ENCODE measurements at places on chromosomes 2 and 18.

- DNase-seq: no peak
Measured at GRCh38 chr2:157760949-157761348, 115.2 kb downstream of the ACVR1 start.

DNA sequence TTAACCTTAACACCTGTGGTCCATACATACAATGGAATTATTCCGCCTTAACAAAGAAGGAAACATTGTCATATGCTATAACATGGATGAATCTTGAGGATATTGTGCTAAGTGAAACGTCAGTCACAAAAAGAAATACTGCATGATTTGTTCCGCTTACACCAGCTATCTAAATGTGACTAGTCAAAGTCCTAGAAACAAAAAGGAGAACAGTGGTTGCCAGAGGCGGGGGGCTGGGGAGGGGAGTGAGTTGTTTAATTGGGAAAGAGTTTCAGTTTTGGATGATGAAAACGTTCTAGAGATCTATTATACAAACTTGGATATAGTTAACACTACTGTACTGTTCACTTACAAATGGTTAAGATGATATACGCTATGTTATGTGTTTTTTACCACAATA lies 72.0 kb downstream of the SPRED2 start:
- no peak for DNase-seq

- no peak for DNase-seq
Measured at GRCh38 chr2:3038636-3039035, 339.0 kb downstream of the EIPR1 start.

DNA sequence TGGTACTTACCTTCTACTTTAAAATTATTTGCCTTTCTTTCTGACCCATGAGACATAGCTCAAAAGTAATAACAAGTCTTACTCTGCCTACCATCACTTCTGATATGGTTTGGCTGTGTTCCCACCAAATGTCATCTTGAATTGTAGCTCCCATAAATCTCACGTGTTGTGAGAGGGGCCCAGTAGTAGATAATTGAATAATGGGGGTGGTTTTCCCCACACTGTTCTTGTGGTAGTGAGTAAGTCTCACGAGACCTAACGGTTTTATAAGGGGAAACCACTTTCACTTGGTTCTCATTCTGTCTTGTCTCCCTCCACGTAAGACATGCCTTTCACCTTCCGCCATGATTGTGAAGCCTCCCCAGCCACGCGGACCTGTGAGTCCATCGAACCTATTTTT lies 47.5 kb downstream of the GALNT3 start:
- peak; percentile 13 for DNase-seq

DNA sequence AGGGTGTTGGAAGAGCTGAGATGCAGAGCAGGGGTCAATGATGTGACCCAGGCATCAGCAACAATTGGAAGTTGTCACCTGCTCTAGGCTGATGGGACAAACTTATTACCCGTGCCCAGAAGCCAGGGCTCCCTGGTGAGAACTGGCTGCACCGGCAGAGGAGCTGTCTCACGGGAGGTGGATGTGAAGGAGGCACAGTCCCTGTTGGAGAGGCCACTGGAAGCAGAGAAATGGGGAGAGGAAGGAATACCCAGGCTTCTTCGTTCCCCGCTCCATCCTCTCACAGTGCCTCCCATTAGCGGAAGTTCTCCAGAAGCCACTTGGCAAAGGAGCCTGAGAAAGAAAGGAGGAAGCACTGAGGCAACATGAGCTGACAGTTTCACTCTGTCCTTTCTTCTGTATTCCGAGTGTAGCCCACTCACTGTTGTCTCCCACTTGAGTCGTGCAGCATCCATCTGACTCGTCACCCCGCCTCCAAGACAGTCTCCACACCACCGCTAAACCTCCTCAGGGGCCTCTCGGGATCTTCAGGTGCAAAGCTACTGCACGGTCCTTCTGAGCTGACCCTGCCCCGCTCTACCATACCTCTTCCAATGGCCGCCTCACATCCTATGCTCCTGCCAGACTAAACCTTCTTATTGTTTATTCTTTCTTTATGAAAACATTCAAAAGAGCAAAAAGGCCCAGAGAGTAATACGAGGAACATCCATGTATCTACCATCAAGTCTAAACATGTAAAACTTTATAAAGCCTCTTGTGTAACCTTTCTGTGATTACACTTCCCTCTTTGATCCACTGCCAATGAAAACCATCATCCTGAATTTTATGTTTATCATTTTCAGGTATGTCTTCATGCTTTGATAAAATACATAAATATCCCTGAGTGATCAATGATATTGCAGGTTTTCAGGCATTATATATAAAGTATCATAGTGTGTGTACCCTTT lies 19.1 kb upstream of the AFTPH start:
- DNase-seq: no peak

DNA sequence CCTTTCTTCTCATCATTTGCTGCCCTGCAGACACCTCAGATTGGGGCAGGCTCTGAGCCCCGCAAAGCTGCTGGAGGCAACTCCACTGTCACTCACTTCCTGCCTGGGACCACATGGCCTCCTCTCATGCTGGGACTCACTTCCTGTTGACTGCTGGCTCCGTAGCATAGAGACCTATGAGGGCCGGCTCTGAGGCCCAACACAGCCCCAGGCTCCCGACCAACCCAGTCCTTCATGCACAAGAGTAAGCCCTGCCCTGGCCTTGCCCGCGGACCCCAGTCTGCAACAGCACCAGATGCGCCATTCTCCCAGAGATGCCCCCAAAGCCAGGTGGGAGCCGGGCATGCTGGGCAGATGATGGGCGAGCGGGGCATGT lies 55.7 kb downstream of the DNMT3A start:
- no peak for DNase-seq

GRCh38 chr18:68342039-68342659 lies 372.8 kb downstream of the TMX3 start:
- DNase-seq: no peak

DNA sequence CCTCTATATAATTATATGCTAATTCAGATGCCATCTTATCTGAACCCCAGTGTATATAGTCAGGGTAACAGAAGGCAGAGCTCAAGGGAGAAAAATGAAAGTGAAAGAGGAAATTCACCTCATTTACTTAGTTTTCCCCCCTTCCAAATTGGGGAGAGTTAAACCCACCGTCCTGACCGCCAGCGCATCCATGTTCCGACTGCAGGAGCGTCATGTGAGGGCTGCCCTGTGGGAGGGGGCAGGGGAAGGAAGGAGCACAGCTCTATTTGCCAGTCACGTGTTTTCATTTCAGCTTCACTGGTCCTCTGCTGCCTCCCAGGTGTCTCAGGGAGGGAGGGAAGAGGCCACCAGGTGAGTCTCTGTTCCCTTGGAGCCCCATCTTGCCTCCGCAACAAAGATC lies 13.2 kb downstream of the CNNM4 start:
- no peak for DNase-seq

GRCh38 chr2:72932045-72932740 lies 14.9 kb downstream of the EMX1 start:
- DNase-seq: peak; percentile 19

DNA sequence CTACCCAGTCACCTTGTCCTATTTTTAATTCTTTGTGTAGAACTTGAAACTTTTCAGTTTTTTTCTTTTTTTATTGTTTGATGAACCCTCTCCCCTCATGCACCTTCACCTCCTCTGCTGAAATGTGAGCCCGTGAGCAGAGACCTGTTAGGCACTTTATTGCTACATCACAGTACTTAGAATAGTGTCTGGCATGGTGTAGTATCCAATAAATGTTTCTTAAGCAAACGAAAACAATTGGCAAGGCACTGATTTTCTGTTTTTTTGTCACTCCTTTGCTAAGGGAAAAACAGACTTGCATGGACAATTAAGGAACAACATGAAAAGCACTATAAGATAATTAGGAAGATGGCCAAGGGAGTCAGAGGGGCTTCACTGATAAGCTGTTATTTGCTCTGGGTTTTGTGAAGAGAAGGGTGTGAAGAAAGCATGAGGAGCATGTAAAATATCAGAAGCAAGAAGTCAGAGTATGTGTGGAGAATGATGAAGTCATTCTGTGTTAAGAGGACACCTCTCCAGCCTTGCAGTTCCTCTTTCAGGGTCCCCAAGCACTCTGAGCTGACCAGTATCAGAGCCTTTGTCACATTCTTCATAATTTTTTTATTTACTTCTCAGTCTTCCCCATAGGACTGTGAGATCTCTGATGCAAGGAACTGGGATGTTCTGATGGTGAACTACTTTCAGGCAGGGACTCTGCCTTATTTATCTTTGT lies 99.7 kb upstream of the CAVIN2 start:
- no peak for DNase-seq

DNA sequence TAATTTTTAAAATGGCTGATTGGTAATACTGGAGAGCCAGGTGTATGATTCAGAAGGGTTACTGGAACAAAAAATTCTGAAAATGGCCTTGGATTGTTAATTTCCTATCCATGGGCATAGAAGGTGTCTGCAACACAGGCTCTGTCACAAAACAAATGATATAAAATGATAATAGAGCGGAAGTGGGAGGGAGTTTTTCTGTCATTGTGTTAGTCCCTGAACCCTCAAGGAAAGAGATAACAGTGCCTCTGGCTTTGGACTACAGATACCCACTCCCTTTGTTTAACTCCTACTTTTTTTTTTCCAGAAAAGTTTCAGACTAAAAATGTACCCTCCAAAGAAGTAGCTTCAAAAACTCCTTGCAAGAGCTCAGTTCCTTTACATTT lies 28.0 kb upstream of the YES1 start:
- DNase-seq: no peak

GRCh38 chr2:120863661-120864320 lies 128.1 kb downstream of the GLI2 start:
- peak; percentile 44 for DNase-seq

DNA sequence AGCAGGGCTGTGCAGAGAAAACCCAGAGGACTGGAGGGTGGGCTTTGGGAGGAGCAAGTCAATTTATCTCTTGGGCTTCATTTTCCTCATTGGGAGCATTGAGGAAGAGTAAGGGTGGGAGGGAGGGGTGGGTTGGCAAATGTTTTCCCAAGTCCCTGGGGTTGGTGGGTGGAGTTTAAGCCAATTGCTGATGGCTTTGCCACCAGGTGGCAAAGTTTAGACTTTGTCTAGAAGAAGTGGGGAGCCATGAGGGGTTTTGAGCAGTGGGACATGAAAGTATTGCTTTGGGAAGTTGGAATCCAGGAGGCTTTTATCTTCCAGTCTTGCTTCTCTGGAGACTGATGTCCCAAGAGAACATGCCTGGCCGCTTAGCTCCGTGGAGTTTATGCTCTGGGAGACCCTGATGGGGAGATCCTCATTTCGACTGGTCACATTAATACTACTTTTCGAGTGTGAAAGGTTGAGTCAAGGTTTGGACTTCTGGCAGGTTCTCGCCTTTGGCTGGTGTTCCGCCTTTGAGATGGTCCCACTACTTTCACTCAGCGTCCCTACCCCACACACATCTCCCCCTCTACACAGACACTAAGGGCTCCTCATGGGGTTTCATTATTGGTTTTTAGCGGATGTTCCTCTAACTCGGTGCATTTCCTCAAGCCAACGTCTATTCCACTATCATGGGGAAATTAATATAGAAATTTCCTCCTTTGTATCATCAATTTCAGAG lies 126.7 kb downstream of the PRKCE start:
- no peak for DNase-seq

- no peak for DNase-seq
Measured at GRCh38 chr2:193240752-193241151, 1046.0 kb upstream of the TMEFF2 start.

- peak; percentile 66 for DNase-seq
Measured at GRCh38 chr18:59929621-59930295, 30.0 kb downstream of the PMAIP1 start.

DNA sequence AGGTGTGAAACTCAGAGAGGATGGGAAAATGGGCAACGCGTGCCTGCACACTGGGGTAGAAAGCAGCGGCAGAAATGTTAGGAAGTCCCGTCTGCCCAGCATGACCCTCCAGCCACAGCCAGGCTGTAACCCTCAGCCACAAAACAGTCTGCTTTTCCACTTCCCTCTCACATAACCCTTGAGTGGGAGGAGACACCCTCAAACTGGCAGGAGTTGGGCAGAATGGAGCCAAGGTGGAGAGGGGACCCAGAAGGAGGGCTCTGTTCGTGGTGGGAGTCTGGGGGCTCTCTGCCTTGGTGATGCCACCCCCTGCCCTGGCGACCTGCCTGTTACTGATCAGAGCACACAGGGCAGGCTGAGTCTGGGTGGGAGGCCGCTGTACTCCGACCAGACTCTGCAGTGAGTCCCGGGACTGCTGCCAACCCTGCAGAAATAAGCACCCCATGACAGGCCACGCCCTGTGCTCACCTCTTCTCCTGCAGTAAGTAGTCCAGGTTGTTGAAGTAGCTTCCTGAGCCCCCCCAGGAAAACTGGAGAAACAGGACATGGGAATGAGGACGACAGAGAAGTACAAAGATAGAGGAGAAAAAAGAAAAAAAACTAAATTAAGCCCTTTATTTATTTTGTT lies 16.0 kb downstream of the FAM178B start:
- no peak for DNase-seq

DNA sequence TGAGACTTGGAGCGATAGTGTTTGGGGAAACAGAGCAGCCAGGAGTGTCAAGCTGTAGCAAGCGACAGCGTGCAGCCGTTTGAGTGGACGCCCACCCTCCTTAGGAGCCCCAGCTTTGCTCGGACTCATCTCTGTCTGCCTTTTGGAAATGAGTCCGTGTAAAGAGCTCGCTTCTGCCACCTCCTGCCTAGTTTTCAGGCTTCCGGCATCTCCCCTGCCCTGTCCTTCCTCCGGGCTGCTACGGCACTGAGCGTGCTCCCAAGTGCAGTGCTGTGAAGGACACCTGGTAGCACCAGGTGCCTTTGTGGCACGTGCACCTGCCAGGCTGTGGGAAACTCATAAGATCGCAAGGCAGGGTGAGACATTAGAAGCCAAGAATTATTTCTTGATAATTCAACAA lies 117.1 kb downstream of the RNF144A start:
- DNase-seq: peak; percentile 28

DNA sequence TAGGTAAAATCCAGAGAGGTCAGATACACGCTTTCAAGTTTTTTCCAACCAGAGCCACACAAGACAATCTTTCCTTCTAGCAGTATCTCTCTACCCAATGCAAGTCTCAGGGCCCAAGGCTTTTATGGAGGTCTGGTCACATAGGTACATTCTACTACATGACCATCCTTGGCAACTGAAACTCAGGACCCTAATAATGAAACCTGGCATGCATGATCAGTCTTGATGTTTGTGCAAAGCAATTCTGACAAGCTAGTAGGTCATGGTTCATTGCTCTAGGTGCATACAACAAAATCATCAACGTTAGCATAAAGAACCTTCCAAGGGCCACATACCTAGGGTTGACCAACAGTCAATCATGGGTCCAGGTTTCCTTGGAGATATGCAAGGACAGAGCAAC lies 33.2 kb upstream of the CCDC88A start:
- no peak for DNase-seq

DNA sequence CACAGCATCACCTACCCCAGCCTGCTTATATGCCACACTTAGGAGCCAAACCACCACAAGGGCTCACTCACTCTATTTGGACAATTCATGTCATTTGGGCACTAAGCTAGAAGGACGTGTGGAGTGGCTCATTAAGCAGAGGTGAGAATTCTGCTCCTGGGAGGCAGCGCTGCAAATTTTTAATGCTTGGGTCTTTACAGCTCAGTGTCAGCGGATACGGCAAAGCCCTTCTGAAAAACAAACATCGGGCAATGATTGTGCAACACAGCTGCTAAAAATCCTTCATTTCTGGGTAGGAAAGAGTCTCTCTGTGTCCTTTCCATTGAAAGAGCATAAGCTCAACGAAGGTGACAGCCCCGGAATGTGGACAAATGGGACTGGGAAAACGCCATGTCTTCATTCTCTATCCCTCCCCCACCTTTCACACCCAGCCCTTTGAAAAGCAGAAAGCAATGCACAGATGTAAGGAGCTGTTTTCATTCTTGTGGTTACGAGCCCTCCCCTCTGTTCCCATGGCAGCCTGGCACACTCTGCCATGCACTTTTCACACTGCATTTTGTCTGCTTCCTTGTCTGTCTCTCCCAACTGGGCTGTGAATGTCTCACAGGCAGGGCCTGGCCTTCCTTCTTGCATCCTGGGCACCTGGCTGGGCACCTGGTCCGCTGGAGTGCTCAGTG lies 16.0 kb downstream of the TMEM177 start:
- peak; percentile 62 for DNase-seq

All from fibroblast of upper back skin (primary cell).